ENCODE measurements at places on chromosomes 2 and 18.
A peak's percentile ranks its signal among the peaks of the same experiment; 100 is the strongest.

DNA sequence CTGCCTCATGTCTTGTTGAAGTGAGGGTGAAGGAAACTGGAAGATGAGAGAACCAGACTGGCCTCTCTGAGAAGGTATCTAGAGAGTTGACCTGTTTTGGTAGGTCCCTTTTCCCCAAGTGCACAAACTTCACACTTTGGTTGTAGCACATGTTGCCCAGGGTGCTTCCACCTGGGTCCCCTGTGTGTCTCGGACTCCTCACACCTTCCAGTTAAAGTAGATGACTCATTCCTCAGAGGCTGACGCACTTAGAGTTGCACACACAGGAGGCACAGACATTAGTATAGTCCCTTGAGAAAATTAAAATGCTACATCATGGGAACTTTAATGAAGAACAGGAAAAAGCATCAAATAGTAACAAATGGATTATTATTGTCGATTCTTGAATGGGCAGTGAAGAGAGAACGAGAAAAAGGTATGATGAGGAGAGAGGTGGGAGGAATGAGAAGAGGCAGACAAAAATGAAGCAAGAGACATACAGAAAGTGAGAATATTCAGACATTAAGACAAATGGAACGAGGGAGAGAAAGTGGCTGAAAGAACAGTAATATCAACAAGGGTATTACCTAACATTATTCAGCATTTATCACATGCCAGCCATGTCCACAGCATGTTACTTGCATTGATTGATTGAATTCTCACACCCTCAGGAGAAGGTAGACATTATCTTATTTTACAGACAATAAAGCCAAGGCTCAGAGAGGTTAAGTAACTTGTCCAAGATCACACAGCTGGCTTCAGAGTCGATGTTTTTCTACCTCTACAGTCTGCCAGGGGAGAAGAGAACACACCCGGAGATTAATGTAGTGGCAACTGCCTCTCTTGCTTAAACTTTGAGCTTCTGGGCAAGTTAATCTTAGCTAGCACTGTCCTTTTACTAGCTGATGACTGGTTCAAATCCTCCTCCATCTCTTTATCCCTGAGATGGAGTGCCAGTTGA lies 68.6 kb downstream of the FHOD3 start:
- peak; percentile 40 for DNase-seq

- no peak for DNase-seq
Measured at GRCh38 chr2:42031281-42032223, 16.3 kb upstream of the PKDCC start.

GRCh38 chr2:167484875-167485274 lies 596.6 kb downstream of the XIRP2 start:
- DNase-seq, result no peak

DNA sequence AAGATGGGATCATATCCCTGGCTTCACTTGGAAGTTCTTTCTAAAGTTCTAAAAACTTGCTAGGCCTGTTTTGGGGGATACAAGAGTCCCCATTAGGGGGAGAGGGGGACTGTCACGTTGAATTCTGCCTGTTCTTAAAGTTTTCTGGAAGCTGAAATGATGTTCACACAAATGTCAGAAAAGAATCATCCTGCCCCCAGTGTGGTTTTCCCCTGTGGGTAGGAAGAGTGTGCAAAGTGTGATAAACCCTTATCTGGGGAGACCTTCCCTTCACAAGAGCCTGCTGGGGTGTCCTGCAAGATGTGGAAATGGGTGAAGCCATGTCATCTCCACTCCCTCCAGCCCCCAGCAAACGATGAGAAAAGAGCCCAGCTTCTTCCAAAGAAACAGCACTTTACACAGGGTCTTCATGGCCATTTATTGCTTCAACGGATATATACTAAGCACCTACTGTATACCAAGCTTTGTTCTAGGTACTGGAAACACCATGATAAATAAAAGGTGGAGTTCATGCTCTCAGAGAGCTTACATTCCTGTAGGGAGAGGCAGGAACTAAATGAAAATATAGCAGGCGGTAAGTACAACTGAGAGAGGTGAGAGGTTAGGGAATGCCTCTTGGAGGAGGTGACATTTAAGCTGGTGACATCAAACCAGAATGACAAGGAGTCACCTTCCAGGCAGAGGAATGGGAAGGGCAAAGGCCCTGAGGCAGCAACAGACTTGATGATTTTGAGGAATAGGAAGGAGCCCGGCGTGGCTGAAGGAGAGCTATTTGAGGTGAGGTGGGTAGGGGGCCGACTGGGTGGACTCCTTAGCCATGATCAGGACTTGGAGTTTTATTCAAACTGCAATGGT lies 1.6 kb downstream of the MFSD2B start:
- no peak for DNase-seq

DNA sequence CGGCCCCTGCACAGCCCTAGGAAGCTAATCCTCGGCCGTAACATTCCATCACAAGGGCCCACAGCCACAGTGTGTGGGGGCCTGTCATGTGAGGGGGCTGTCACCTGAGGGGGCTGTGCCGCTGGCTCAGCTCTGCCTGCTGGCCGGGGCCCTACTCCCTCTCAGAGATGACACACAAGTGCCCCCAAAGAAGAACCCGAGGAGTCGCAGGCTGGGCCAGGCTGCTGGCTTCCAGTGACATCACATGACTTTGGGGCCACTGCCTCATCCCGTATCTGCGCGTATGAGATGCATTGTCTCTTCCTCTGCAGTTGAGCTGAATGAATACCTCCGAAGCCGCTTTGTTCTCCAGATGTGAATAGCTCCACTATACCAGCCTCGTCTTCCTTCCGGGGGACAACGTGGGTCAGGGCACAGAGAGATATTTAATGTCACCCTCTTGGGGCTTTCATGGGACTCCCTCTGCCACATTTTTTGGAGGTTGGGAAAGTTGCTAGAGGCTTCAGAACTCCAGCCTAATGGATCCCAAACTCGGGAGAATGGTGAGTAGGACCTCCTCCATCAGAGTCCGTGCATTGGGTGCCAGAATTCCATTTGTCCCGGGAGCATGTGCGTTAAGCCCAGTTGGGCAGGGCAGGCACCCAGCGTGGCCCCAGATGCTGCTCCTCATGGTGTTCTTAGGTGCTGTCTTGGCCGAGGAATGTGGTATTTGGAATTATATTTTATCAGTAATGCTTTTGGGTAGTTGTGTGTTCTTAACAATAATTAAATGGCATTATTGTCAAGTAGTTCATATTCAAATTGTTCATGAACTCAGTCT lies at the start of gene CNDP1:
TSS of gene CNDP1 (plus strand) at position 351 of the 820 bp plus-strand sequence. CDS start at position 519, 168 bp downstream.
- DNase-seq, result no peak

- DNase-seq, result no peak
Measured at GRCh38 chr2:21657445-21657844, 533.7 kb downstream of the TDRD15 start.
